Stimulated activated CD8-positive, alpha-beta memory T cell treated with anti-CD3 and anti-CD28 coated beads, Interleukin-4, amount 100 ng/mL, for 24 hours (primary cell): ENCODE measurements at places on chromosomes 13 and 19.

- no peak for DNase-seq
These were observed 177.3 kb downstream of the PCDH9 start for GRCh38 chr13:67052550-67053490.

GRCh38 chr13:72562686-72563085, 164.7 kb downstream of the MZT1 start:
- DNase-seq, result no peak

GRCh38 chr13:22227895-22228294, 557.0 kb downstream of the FGF9 start:
- DNase-seq, result no peak

DNA sequence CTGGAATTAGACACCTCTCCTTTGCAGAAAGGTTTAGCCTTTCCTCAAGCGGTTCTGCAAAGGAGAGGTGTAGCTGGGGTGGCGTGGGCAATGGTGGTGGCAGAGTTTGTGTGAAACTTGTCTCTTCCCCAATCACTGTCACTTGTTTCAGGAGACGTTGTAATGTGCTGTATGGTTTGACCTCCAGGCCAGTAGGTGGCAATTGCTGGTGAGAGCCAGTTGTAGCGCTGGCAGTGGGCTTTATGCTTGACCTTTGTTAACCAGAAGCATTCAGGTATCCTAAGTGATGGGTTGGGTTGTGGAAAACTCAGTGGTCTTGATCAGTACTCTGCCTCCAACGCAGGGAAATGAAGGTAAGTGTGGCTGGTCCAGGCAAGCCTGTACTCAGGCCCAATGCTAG, 12.7 kb upstream of the LILRA5 start:
- no peak for DNase-seq

GRCh38 chr19:1112268-1113029, 8.7 kb downstream of the GPX4 start:
- DNase-seq, result no peak

DNA sequence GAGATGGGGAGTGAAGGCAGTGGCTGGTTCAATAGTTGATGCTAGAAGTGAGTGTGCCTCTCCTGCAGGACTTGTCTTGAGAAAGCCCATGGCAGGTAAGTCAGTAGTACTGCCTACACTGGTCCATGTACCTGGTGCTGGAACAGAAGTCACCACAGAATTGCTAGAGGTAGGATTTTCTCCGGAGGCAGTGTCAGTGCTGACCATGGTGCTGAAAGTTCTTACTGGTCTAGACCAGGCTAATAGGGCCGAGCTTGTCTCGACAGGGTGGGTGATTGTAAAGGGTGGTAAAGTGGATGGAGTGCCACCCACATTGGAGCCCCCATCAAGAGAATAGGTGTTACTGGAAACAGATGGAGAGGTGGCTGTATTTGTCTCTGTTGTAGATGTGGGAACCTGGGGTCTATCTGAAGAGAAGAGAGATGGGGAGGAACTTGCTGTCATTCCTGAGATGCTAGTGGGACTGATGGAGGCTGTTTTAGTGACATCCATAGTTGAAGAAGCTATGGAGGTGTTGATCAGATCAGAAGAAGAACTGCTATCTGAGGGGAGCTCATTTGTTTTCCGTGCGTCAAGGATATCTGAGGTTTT, 36.6 kb downstream of the MUC16 start:
- no peak for DNase-seq

- peak; percentile 17 for DNase-seq
These were observed 1.7 kb downstream of the IL4I1 start for GRCh38 chr19:49894879-49895565.
